ENCODE measurements at places on chromosomes 4 and X.

DNA sequence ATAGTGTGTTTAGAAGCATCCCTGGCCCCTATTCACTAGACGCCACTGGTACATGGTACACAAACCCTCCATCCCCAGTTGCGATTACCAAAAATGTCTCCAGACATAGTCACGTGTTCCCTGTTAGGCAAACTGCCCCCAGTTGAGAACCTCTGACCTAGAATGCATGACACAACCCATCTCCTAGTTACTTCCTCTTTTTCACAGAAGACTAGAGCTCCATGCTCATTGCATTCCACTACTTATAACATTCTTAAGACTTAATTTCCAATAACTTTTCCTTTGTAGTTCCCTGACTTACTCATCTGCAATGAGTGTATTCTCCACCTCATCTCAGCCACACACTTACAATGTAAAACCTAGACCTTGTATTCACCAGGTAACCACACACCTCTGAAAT is 68.6 kb downstream of the PRSS12 start:
- DNase-seq, result no peak

DNA sequence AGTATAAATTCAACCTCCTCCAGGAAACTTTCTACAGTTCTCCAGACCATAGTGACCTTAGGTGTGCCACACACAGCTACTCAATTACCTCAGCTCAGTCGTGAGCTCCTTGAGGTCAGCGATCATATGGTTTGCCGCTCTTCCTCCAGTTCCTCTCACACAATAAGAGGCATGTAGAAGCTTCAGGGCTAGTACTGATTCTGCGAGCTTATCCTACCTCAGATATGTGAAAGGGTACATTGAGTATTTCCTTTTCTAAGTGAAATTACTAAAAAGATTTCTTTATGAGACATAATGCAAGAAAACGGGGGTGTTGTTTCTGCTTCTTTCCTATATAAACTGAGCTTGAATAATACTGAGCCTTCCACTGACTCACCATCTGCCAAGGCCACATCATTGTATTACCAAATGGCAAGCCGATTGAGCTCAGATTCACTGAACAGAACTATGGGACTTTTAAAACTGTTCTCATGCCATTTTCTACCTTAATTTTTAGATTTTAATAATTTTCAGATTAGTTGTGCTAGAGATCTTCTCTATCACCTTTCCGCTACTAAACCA is 183.1 kb downstream of the HS6ST2 start:
- DNase-seq, result no peak

- no peak for DNase-seq
These were observed 23.5 kb upstream of the BDH2 start for GRCh38 chr4:103123114-103123513.

DNA sequence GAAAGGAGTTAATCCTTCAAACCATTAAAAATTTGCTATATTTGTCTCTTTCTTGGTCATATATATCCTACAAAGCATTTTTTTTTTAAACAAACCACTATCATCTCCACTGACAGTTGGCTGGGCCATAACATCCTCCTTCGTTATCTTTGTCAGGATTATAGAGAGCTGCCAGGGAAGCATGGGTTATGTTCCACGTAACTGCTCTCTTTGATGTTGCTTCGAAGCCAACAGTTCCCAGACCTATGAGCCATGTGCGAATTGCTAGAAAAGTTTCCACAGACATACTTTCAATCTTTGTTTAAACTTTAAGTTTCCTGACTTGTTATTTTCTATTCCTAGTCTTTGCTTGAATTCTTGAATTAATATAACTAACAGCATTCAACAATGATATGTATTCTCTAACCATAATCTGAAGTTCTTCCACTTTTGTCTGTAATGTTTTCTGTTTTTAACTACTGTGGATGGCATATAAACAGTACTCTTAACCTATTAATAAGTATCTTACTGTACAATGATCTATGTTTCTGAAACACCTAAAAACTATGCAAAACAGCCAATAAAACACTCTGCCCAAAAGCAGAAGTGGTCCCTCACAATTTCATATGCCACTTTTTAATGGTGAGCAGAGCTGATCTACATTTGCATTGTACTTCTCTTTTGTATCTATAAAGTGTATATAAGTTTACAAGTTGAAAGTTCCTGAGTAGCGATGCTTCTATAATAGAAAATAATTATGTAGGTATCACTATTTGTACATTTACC is 37.9 kb downstream of the EREG start:
- peak; percentile 93 for DNase-seq

GRCh38 chrX:8913655-8914409 is 112.6 kb upstream of the FAM9A start:
- peak; percentile 81 for DNase-seq

GRCh38 chr4:101584306-101584705 is 206.2 kb upstream of the BANK1 start:
- DNase-seq, result no peak

- peak; percentile 73 for DNase-seq
These were observed 207.6 kb upstream of the MAMLD1 start for GRCh38 chrX:150155436-150156035.

GRCh38 chr4:153220682-153221395 is 16.6 kb downstream of the TRIM2 start:
- peak; percentile 58 for DNase-seq

DNA sequence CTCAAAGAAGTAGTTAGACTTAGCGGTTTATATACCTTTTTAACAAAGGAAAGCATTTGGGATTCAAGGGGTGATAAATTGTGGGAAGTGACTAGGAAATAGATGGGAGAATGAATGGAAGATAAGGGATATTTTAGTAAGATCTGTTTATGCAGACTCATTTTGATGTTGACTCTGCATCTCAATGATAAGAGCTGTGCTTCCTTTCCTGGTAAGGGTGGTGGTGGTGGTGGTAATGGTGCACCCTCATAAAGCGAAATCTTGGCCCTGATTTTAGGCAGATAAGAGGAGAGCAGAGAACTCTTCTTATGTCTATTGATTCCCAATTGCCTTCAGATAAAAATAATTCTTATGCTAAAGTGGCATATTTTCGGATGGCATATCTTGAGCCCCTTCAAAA is 197.1 kb downstream of the SPRY1 start:
- DNase-seq, result no peak

GRCh38 chr4:146275370-146275769 is 61.0 kb downstream of the REELD1 start:
- no peak for DNase-seq

GRCh38 chr4:125725957-125726525 is 411.3 kb downstream of the FAT4 start:
- DNase-seq, result peak; percentile 79

- DNase-seq, result no peak
These were observed 640.1 kb upstream of the AADAT start for GRCh38 chr4:170729897-170730296.

DNA sequence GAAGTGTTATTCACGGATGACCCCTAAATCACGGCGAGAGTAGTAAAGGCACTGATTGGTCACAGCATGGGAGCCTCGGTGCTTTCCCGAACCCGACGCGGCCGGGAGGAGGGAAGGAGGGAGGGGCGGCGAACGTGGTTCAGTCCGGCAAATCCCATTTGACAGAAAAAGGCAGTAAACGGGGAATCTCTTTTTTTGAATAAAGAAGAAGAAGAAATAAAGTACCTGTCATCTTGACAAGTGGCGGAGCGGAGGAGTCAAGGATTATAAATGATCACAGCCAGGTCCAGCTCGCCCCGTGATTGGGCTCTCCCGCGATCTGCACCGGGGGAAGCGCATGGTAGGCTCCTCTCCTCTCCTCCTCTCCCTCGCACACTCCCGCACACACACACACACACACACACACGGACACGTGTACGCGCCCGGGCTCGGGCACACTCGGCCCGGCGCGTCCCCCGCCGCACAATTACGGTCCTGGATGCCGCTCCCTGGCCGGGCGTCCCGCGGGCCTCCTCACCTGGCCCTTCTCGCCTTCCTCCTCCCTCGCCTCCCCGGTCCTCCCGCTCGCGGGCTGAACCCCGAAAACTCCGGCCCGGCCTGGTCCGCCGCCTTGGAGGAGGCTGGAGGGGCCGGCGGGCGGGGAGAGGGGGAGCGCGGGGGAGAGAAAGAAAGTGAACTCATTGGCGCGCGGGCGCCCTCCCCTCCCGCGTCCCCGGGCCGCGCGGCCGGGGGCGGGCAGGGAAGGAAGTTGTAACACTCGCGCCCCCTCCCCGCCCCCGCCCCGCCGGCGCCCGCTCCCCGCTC is 99.2 kb upstream of the TENM3 start:
- DNase-seq, result peak; percentile 80

- DNase-seq, result no peak
These were observed 87.9 kb upstream of the NR3C2 start for GRCh38 chr4:148530114-148530513.

DNA sequence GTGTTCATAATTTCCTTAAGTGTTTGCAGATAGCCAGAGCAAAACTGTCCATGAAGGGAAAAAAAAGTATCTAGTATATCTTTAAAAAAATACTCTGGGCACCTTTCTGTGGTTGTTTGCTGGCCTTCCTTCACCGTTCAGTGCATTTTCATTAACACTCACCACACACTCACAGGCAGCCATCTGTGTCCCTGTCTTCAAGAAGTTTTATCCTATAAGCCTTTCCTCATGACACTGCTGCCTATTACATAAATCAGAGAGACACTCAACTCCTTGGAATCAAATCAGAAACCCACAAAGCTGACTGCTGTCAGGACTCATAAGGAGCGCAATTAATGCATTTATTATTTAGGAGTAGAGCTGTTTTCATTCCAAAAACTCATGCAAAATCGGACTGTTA is 1720.2 kb downstream of the PCDH7 start:
- no peak for DNase-seq

DNA sequence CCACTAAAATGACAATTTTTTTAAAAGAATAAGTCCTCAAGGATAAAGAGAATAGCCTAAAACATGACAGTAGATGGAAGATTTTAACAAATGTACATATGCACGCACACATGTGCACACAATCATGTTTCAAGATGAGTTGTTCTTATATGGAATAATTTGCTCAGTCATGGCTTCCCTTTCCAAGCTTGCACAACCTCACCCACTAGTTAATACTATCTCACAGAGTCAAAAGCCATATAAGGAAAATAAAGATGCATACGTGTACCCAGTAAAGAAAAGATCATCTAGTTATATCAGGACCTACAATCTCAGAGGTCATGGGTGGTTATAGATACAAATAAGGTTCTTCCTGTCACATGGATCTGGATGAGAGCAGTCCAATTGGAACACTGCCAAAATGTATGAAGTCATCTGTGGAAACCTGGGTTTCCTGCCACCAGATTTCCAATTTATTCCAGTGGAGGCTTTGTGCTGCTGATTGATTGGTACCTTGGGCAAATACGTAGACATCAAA is 56.1 kb downstream of the FAM13A start:
- no peak for DNase-seq

DNA sequence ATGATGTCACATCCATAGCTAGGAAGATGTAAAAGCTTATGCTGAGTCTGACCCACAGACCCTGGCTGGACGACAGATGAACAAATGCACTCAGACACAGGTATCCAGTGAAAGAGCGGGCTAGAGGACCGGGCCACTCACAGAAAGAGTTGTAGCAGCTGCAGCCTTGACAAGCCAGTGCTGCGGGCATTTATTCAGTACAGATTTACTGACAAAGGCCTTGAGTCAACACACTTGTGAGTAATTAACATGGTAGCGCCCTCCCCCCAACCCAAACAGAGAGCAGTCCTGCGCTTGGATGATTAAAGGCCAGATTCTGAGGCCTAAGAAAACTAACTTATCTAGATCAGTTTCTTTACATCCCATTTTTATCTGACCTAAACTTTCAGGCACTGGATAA is 244.6 kb downstream of the SPANXN4 start:
- no peak for DNase-seq

DNA sequence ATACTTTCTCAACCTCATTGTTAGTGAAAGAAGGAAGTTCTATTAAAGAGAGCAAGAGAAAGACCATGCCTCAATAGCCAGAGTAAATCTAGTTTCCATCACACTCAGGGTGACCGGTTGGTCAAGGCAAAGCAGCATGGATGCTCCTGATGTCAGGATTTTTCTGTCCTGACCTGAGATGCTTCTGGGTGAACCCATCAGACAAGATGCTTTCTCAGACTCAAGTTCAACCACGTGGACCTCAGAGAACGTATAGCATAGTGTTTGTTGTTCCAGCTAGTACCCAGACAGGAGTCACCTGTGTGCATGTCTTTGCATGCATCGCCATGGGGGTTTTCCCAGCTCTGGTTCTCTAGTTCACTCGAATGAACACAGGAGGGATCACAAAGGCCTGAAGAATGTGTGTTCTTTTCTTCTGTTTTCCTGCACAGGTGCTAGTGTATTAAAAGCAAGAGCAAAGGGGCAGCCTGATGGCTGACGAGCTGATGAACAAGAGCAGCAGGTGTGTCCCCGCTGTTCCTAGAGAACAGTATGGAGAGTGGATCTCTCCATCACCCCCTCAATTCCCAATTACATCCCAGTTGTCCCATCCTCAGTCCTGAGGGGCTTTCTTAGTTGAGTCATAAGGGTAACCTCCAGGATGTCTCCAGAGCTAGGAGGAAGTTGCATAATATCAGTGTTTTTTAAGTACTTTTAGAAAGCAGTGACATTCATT is 110.5 kb upstream of the ENPP6 start:
- peak; percentile 64 for DNase-seq

GRCh38 chr4:122639181-122639580 is 18.3 kb upstream of the IL21 start:
- DNase-seq, result no peak

DNA sequence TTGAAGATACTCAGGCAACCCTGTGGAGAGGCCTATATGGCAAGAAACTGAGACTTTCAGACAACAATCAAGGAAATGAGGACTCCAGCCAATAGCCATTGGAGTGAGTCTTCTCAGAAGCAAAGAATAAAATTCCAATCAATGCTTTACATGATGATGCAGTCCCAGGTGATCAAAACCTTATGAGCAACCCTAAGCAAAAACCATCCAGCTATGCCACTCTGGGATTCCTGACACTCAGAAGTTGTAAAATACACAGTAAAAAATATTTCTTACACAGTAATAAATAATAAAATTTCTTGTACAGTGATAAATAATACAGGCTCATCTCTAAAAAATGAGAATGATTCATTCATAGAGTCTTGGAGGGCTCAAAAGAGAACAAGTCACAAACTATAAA is 150.6 kb downstream of the IL15 start:
- no peak for DNase-seq

DNA sequence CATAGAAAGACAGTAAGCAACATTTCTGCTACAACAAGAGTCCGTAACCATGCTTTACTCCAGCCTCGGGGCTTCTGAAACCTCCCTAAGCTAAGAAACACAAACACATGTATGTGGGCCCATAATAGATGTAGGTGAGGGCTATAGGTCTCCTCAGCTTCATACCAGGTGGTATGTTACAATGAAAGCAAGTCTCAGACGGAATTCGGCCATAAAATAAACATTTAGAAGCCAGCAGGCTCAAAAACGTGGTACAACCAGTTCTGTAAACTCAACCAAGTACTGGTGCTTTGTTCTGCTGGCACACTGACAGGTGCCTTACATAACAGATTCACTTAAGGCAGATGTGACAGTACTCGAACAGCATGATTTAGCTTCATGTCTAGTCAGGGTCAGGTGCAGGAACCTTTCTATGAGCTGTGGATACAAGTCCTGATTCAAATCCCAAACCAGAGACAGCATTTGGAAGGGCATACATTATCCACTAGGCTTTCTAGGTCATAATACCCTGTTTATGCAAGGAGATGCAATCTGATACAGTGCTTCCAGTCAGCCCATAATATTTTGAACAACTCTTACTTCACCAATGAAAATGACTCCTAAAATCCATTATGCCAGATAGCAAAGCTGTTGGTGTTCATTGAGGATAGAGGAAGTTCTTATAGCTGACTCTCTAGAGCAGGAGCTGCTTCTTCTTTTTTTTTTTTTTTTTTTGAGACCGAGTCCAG is 113.8 kb upstream of the ENPP6 start:
- peak; percentile 42 for DNase-seq

GRCh38 chrX:13059637-13060499 is 15.4 kb upstream of the FAM9C start:
- DNase-seq, result no peak

GRCh38 chr4:8391972-8392371 is 48.6 kb downstream of the ACOX3 start:
- DNase-seq, result no peak

Data from umbilical cord (tissue), 2 donors.